ENCODE measurements at places on chromosomes 7 and 10.

GRCh38 chr7:46841248-46841647 is 740.7 kb downstream of the TNS3 start:
- no peak for DNase-seq

DNA sequence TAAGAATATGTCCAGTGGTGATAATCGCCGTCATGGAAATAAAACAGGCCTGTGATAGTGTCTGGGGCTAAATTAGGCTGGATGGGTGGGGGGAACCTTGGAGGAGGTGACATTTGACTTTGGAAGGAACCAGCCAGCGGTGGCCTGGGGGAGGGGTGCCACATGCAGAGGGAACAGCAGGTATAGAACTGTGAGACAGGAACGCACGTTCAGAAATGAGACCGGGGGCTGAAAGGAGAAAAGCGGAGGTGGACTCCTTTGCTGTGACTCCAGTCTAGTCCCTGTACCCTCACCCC is 2.6 kb upstream of the CYP26A1 start:
- DNase-seq, result no peak

GRCh38 chr10:46079831-46080585 is 33.9 kb upstream of the MSMB start:
- no peak for DNase-seq

DNA sequence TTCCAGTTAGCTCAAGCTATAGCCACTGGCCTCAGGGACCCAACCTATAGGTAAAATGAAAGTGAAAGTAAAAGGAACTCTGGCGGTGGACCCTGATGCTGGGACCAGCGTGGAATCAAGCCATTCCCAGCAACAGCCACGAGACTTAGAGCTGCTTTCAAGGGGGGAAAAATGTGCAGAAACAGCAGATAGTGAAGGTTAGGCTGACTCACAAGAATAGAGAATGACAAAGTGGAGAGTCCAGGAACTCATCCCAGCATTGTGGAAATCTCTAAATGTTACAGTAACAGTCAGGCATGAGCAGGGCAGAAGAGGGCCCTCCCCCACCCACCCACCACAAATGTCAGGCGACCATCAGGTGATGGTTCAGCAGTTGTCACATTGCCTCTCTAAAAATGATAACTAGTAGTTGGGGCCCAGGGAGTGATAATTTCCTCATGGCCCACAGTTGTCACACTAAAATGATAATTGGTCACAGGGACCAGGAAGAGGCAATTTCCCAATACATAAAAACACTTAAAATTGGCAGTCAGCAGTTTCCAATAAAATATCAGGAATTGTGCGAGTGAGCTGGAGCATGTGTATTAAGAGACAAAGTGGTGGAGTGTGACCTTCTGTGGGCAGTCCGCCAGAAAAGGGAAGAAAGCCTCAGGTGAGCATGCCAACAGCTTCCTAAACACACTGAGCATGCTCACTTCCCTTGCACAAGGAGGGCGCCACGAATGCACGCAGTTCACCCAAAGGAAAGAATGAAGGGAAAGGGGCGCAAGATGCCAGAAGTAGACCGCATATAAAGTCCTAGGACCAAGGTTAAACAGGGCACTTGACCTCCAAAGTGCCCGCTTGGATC is 129.8 kb upstream of the PPP1R3A start:
- peak; percentile 7 for DNase-seq

- peak; percentile 89 for DNase-seq
Measured at GRCh38 chr10:101066146-101066895, 4.5 kb downstream of the KAZALD1 start.

GRCh38 chr10:83724471-83725241 is 414.7 kb upstream of the GHITM start:
- no peak for DNase-seq

DNA sequence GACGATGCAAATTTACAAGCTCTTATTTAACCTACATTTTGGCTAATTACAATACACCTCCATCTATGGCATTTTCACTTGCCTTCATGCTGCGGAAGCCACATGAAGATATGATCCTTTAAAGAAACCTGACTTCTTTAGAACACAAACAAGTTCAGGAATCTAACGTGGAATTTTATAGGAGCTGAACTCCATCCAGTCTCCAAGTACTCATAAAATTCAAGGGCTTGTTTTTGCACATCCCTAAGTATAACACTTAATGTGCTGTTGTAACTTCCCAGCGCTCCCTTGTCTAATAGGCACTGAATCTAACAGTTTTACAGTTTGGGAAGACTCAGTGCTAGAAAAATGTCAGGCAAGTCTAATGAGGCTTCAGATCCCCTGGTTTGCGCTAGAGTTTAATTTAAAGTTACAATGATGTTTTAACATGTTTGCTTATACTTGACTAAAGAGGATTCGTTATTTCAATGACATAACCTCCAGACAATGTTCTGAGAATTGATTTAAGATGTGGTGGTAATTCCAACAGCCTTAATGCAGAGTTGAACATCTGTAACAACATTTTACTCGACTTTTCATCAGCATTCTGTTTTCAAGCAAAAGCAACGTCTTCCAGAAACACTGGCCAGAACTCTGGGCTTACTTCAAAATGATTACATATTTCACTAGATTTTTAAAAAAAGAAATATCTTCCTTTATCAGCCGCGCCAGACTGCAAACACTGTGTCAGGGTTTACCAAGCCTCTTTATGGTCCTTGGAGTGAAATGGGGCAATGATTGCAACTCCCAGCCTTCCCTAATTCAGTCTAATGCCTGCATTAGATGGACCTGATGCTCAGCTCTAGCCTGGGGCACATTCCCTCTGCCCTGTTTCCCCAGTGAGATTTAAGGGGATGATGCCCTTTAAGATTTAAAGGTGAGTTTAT is 664.3 kb downstream of the KCNMA1 start:
- DNase-seq, result no peak

DNA sequence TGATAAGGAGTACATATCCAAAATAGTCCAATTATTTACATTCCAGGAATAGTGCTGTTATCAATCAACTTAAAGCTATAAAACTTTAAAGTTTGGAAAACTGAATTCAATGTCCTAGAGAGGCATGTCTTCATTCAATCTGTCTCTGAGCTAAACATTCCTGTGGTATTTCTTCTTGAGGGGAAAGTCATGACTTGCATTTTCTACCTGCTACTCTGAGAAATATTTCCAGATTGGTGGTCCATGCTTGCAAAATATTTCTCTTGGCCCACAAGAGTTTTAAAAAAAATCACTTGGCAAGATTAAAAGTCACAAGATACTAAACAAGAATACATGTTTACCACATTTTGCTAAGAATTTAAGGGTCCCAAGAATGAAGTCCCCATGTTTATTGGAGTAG is 63.6 kb upstream of the HGF start:
- no peak for DNase-seq

DNA sequence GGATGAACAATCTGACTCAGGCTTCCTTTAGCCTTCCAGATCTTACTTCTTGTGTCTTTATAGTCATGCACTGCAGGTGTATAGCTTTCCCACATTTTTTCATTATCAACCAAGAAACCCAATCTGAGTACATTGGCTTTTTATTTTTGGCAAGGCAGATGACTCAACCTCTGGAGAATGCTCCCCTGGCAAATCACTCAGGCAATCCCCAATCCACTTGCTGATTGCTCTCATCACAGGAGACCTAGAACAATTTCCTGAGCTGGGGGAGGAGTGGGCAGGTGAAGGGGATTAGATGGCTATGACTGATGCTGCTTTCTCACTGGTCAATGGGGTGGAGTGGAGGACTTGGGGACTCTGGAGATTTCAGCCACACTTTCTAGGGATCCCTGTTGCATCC is 134.4 kb downstream of the SLC16A9 start:
- DNase-seq, result no peak

GRCh38 chr10:132449051-132449810 is 52.2 kb downstream of the PWWP2B start:
- no peak for DNase-seq

DNA sequence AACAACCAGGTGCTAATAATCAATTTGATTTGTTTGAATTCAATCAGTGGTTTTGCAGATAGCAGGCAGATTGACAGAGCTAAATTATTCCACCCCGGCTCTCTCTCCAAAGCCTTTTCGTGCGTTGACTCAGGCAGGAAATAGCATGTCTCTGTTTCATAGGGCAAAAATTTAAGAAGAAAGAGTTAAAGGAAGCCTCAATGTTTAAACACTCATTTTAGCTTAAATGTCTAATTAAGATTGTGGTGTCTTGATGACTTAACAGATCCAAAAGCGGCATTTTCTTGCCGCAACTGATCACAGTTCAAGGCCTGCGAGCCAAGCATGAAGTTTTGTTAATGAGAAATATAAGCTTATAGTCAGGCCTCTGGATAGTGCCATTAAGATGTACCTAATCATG is 1051.1 kb upstream of the AUTS2 start:
- DNase-seq, result peak; percentile 28

DNA sequence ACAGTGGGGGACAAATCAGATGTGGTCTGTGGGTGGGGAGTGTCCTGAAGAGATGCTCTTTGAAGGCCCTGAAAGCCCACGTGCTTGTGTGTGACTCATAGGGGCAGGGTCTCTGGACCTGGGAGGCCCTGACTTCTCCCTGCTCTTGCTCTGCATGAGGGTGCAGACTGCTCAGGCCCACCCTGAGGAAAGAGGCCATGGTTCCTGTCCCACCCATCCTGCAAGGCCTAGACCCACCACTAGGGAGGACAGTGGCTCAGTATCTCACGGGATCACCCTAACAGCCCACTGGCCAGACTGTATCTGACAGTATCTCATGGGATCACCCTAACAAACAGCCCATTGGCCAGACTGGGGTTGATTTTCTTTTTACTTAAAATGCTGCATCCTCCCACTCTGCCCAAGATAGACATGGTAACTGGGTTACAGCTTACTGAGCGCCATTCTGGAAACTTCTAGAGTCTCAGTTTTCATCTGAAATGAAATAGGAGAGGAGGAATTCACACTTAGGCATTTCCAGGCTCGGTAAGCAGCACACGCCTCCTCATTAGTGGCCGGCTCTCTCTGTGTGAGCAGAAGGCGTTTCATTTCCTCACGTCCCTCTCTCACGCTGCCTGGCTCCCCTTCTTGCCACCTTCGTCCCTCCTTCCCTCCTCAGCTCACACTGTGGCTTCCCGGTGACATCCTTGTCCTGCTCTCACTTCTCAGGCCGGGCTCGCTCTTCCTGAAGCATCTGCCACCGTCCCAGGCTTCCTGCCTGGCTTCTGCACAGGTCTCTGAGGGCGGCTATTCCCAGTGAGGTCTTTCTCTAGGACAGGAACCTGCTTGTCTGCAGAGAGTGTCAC is 242.6 kb downstream of the GLRX3 start:
- DNase-seq, result no peak

DNA sequence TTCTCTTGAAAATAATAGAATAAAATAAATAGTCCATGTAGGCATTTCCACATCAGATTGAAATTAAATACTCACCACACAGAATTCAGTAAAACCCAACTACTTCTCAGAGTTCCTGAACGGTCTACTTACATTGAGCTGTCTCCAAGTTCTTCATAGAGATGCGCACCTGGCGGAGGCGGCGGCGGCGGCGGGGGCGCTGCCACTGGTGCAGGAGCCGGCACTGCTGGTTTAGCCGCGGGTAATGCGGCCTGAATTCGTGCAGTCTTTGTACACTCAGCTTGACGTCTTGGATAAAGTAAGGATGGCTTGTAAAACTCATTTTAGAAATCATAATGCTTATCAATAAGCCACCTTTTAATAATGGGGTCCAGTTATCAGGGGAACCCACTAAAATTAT is 973.8 kb downstream of the PCDH15 start:
- DNase-seq, result no peak

DNA sequence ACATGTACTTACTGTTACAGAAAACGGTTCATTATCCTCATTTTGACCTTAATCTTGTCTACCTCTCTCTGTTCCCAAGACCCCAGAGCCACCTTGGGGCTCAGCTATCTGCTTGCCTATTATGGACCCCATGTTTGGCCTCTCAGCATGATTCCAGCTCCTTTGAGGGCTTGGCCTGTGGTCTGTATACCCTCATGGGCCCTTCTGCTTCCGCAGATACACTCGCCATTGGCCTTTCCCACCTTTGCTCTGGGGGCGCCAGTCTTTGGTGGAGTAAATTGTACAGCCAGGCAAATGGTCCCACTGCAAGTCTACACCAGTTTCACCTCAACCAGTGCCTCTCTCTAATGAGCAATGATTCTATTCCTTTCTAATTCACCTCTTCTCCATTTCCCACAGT is 109.2 kb upstream of the ZNF746 start:
- no peak for DNase-seq

GRCh38 chr7:129719980-129720732 is 108.6 kb downstream of the NRF1 start:
- no peak for DNase-seq

DNA sequence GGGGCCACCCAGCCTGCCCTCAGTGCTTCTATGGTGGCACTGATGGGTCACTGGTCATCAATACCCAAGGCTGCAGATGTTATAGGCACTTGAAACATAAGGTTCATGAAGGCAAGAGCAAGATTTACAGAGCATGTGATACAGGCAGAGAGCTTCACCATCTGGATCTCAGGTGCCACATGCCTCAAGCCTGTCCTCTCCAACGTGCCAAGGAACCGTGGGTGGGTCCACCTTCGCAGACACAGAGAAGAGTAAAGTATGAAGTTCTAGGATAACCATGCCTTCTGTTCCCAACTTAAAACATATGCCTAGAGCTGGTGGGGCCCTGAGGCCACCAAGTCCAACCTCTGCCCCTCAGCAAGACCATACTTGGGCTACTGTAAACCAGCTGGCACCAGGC is 26.7 kb upstream of the CDH23 start:
- no peak for DNase-seq

DNA sequence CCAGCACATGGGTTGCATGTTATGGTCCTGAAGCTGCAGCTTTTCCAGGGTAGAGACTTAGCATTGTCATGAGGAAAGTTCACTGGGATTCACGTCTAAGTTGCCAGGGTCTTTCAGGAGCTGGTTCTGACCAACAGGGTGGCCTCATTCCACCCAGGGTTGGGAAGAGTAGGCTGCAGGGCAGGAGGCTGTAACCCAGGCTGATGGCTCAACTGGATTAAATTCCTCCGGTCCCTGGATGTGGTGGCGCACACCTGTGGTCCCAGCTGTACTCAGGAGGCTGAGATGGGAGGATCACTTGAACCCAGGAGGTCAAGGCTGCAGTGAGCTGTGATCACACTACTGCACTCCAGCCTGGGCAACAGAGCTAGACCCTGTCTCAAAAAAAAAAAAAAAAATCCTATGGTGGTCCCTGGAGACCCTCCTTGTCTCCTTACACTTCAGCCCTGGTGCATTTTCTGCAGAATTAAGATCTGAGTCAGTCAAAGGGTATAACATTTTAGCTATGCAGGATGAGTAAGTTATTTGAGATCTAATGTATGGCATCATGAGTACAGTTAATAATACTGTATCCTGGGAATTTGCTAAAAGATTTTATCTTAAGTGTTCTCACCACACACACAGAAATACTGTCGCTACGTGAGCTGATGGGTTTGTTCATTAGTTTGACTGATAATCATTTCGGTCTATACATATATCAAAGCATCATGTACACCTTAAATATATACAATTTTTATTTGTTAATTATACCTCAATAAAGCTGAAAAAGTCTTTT is 44.0 kb downstream of the ASB13 start:
- no peak for DNase-seq

- DNase-seq, result no peak
Measured at GRCh38 chr10:86211691-86212390, 154.8 kb downstream of the GRID1 start.

- DNase-seq, result no peak
Measured at GRCh38 chr10:6124666-6125065, 35.8 kb downstream of the RBM17 start.

All from H54 (cell line).